ENCODE measurements at places on chromosomes 7 and 10. TPM values are rescaled to one million over a fixed set of nuclear protein-coding genes. Genes with fewer than 3 reads are reported as not detected.

Gene CYP2E1
- total RNA-seq = 4.1 TPM

- no peak overlapping the region for H3K27ac ChIP-seq
- H3K27me3 ChIP-seq = no peaks in the 10 kb centered on the region
- H3K4me1 ChIP-seq = no peaks in the 10 kb centered on the region
- no peaks in the 10 kb centered on the region for H3K36me3 ChIP-seq
- DNase-seq = no peak
- no peak overlapping the region for H3K4me3 ChIP-seq
These were observed 12.0 kb upstream of the SLC29A4 start for GRCh38 chr7:5270788-5271187.

- H3K4me3 ChIP-seq = no peak overlapping the region
- no peak for DNase-seq
- no peaks in the 10 kb centered on the region for H3K4me1 ChIP-seq
- H3K27ac ChIP-seq = no peak overlapping the region
These were observed 762.8 kb downstream of the GATA3 start for GRCh38 chr10:8817299-8817698.

Gene COL13A1
- 72.3 TPM for total RNA-seq

DNA sequence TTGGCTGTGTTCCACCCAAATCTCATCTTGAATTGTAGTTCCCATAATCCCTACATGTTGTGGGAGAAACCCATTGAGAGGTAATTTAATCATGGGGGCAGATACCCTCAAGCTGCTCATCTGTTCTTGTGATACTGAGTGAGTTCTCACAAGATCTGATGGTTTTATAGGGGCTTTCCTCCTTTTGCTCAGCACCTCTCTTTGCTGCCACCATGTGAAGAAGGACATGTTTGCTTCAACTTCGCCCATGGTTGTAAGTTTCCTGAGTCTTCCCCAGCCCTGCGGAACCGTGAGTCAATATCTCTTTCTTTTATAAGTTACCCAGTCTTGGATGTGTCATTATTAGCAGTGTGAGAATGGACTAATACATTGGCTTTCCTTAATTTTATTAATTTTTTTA, 527.8 kb downstream of the MDFIC start:
- H3K4me3 ChIP-seq = no peak overlapping the region
- no peaks in the 10 kb centered on the region for H3K27me3 ChIP-seq
- H3K27ac ChIP-seq = no peak overlapping the region
- DNase-seq = no peak
- no peaks in the 10 kb centered on the region for H3K36me3 ChIP-seq

DNA sequence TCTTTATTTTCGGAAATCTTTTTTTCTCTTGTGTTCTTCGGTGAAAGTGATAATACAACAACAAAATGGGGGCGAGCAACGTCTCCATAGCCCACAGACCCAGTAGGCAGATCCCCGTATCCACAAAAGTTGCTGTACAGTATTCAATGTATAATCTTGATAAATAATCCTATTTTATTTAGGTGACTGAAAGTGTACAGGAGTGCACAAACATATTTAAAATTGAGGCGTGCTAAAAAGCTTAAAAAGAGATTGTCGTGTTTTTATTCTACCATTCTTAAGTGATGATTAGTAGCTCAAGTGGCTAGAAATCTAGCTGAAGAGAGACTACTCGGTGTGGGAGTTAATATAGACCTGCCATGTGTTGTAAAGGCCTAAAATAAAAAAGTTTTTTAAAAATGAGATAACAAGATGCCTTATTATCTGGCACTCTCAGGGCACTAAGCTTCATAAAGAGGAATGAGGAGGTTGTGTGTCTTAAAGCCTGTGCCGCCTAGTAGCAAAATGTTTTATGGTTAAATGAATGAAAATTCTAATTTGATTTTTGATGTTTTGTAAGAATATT, 1.6 kb downstream of the CAPZA2 start:
- DNase-seq = no peak
- peak overlapping the region; percentile 99 for H3K27ac ChIP-seq
- no peaks in the 10 kb centered on the region for H3K36me3 ChIP-seq
- H3K4me1 ChIP-seq = no peaks in the 10 kb centered on the region
- H3K27me3 ChIP-seq = no peaks in the 10 kb centered on the region
- peak overlapping the region; percentile 80 for H3K4me3 ChIP-seq

Gene IQCE
- total RNA-seq = 41.4 TPM

- no peak overlapping the region for H3K4me3 ChIP-seq
- DNase-seq = peak; percentile 34
- peaks cover 21% of the 10 kb centered on the region for H3K4me1 ChIP-seq
- H3K36me3 ChIP-seq = no peaks in the 10 kb centered on the region
- H3K27ac ChIP-seq = no peak overlapping the region
These were observed 37.1 kb upstream of the GDF10 start for GRCh38 chr10:47262606-47263533.

Gene TUBAL3
- total RNA-seq = not detected

GRCh38 chr7:102264367-102264891, 22.2 kb upstream of the SH2B2 start:
- no peak overlapping the region for H3K27ac ChIP-seq
- H3K36me3 ChIP-seq = no peaks in the 10 kb centered on the region
- peak; percentile 37 for DNase-seq
- H3K4me3 ChIP-seq = no peak overlapping the region
- no peaks in the 10 kb centered on the region for H3K4me1 ChIP-seq

Gene FAM25A
- total RNA-seq = not detected

Gene PSMG3
- 32.7 TPM for total RNA-seq

DNA sequence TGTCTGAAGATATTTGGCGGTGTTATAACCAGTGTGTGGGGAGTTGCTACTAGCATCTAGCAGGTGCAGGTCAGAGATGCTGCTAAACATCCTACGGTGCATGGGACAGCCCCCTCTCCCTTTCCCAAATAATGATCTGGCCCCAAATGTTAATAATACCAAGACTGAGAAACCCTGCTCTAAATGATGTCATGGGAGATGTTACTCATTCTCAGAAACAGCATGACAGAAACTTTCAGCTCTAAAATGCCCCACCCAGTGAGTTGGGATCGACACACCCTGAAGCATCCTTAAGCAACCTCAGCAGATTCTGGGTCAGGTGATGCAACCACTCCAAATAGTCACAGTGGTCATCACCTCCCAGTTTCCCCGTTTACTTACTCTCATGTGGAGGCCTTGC, 108.8 kb upstream of the MPP7 start:
- H3K27ac ChIP-seq = no peak overlapping the region
- no peaks in the 10 kb centered on the region for H3K4me1 ChIP-seq
- no peak for DNase-seq

GRCh38 chr7:35261041-35261440, 7.1 kb upstream of the TBX20 start:
- no peak for DNase-seq
- H3K4me1 ChIP-seq = peaks cover 38% of the 10 kb centered on the region
- peaks cover 39% of the 10 kb centered on the region for H3K27me3 ChIP-seq
- H3K36me3 ChIP-seq = no peaks in the 10 kb centered on the region

DNA sequence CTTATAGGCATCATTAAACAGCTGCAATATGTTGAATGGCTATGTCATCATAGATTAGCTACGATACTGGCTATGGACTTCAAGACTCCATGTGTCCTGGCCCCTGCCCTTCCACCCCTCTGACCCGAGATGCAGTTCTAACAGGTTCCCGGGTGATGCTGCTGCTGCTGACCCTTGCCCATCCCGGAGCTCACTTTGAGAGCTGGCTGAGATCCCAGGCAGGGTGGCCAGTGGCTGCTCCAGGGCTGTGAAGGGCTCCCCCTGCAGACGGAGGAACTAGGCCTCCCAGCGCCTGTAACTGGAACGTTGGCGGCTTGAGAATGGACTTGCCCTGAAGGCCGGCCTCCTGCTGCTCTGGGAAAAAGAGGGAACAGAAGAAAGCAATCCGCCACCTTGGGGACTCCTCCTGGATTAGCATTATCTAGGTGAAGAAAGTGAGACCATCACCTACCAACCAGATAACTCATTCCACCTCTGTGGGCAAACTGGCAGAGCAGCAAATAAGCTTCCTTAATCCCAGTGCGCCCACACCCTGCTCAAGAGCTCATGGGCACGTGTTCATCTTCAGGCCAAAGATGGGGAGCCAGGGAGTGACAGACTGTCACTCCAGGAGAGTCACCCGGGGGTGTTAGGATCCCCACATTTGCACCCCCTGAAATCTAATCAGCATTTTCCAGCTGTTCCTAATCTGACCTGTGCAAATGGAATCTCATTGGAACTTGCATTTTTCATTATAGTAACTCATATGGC, 56.8 kb downstream of the PARP12 start:
- no peaks in the 10 kb centered on the region for H3K27me3 ChIP-seq
- DNase-seq = peak; percentile 65

GRCh38 chr10:7411671-7412128, 866 bp upstream of the SFMBT2 start:
- peaks cover 13% of the 10 kb centered on the region for H3K4me1 ChIP-seq
- DNase-seq = no peak
- H3K27me3 ChIP-seq = peaks cover 79% of the 10 kb centered on the region
- no peaks in the 10 kb centered on the region for H3K36me3 ChIP-seq

Gene VPS37D
- 32.0 TPM for total RNA-seq

Gene CACNB2
- total RNA-seq = 134 TPM

GRCh38 chr7:97752215-97752614, 20.3 kb downstream of the TAC1 start:
- DNase-seq = no peak
- no peaks in the 10 kb centered on the region for H3K4me1 ChIP-seq
- H3K4me3 ChIP-seq = no peak overlapping the region
- H3K27ac ChIP-seq = no peak overlapping the region

GRCh38 chr10:130489891-130490290, 353.7 kb downstream of the GLRX3 start:
- no peak overlapping the region for H3K4me3 ChIP-seq
- DNase-seq = no peak
- no peaks in the 10 kb centered on the region for H3K36me3 ChIP-seq

Gene GFRA1
- total RNA-seq = 5.1 TPM

- H3K36me3 ChIP-seq = peaks cover 13% of the 10 kb centered on the region
- peaks cover 30% of the 10 kb centered on the region for H3K4me1 ChIP-seq
- DNase-seq = no peak
These were observed 61.3 kb upstream of the PTN start for GRCh38 chr7:137404660-137405317.

Gene ENO4
- total RNA-seq = 0.35 TPM

- no peak overlapping the region for H3K27ac ChIP-seq
- no peak for DNase-seq
- H3K27me3 ChIP-seq = no peaks in the 10 kb centered on the region
- no peaks in the 10 kb centered on the region for H3K36me3 ChIP-seq
These were observed 63.1 kb upstream of the SORCS3 start for GRCh38 chr10:104577861-104578521.

- H3K27me3 ChIP-seq = no peaks in the 10 kb centered on the region
- H3K27ac ChIP-seq = no peak overlapping the region
- H3K4me3 ChIP-seq = no peak overlapping the region
- no peak for DNase-seq
These were observed 8.1 kb downstream of the MPP7 start for GRCh38 chr10:28294809-28295208.

DNA sequence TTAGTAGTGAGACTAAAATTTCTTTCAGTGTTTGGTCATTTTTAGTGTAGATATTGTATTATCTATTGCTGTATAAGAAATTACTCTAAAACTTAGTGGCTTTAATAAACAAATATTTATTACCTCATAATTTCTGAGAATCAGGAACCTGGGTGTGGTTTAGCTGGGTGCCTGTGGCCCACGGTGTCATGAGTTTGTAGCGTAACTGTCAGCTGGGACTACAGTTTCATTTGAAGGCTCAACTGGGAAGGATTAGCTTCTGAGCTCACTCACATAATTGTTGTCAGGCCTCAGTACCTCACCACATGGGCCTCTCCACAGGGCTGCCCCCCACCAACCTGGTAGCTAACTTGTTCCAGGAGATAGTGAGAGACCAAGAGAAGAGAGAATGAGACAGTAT, 98.5 kb downstream of the SRI start:
- H3K27ac ChIP-seq = no peak overlapping the region
- H3K36me3 ChIP-seq = no peaks in the 10 kb centered on the region
- no peak for DNase-seq
- H3K4me3 ChIP-seq = no peak overlapping the region
- H3K4me1 ChIP-seq = no peaks in the 10 kb centered on the region

Gene CCDC3
- total RNA-seq = 4.3 TPM

GRCh38 chr7:90717296-90718060, 121.4 kb downstream of the CDK14 start:
- H3K27me3 ChIP-seq = no peaks in the 10 kb centered on the region
- peak; percentile 70 for DNase-seq
- H3K4me3 ChIP-seq = no peak overlapping the region
- H3K36me3 ChIP-seq = no peaks in the 10 kb centered on the region
- no peak overlapping the region for H3K27ac ChIP-seq

Gene RNLS
- total RNA-seq = 13.9 TPM

DNA sequence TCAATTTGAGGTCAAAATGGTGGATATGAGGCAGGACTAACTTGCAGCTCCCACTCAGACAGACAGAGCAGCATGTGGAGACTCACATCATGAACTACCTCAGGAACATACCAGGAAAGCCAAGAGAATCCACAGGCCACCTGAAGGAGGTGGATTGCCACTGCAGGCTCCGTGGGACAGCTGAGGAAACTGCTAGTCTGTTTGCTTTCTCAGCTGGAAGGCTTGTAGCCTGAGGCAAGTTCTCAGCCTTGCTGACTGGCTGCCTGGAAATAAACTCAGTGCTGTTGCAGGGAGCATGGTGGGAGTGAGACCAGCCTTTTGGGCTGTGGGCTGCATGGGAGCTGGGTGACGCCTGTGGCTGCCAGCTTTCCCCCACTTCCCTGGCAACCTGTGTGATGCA, 202.9 kb downstream of the ZNF248 start:
- no peaks in the 10 kb centered on the region for H3K4me1 ChIP-seq
- no peak overlapping the region for H3K4me3 ChIP-seq
- no peak for DNase-seq
- no peaks in the 10 kb centered on the region for H3K36me3 ChIP-seq
- no peak overlapping the region for H3K27ac ChIP-seq

- H3K4me3 ChIP-seq = no peak overlapping the region
- no peaks in the 10 kb centered on the region for H3K36me3 ChIP-seq
- no peak overlapping the region for H3K27ac ChIP-seq
- no peaks in the 10 kb centered on the region for H3K27me3 ChIP-seq
These were observed 521.2 kb downstream of the TCERG1L start for GRCh38 chr10:130790339-130790738.

- H3K36me3 ChIP-seq = no peaks in the 10 kb centered on the region
- H3K4me1 ChIP-seq = no peaks in the 10 kb centered on the region
- H3K27me3 ChIP-seq = no peaks in the 10 kb centered on the region
- DNase-seq = no peak
- no peak overlapping the region for H3K27ac ChIP-seq
These were observed 69.5 kb upstream of the IL6 start for GRCh38 chr7:22657479-22657878.

Gene PRLHR
- total RNA-seq = not detected

GRCh38 chr10:89228146-89228545, 21.0 kb upstream of the CH25H start:
- H3K36me3 ChIP-seq = no peaks in the 10 kb centered on the region
- H3K27me3 ChIP-seq = peaks cover 7% of the 10 kb centered on the region
- H3K27ac ChIP-seq = no peak overlapping the region
- H3K4me1 ChIP-seq = no peaks in the 10 kb centered on the region

Gene UTF1
- not detected for total RNA-seq

GRCh38 chr7:88664630-88665233, 94.8 kb upstream of the ZNF804B start:
- H3K36me3 ChIP-seq = no peaks in the 10 kb centered on the region
- no peaks in the 10 kb centered on the region for H3K4me1 ChIP-seq
- no peak overlapping the region for H3K27ac ChIP-seq
- no peaks in the 10 kb centered on the region for H3K27me3 ChIP-seq
- H3K4me3 ChIP-seq = no peak overlapping the region
